ENCODE measurements at places on chromosomes 7 and 10.
A peak's percentile ranks its signal among the peaks of the same experiment; 100 is the strongest.

DNA sequence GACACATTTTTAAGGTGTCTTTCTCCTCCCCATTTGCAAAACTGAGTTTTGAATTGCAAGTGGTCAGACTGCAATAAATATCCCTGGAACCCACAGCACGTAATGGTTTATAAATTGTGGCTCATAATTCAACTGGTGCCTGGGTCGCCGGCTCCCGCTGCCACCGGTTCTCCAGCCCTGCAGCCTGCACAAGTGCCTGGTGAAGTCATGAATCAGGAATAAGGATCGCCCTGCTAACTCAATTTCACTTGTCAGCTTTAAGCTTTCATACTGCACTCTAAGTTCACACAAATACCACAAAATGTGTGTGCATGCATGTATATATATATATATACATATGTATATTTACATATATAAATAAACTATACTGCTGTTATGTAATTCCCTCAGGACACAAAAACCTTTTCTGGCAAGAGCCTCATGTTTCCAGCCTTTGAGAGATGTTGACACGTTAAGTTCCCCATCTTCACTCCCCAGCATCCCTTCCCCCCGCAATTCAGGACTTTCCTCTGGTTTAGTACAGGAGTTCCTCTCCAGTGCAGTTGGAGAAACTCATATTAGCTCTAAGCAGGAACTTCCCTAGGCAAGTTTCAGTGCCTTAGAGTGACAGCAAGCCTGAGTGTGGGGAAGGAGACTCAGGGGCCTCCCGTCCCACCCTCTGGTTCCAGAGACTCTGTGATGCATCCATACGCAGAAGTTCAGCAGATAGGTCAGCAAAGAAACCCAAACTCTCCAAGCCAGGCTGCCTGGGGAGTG is 129.2 kb upstream of the UNC5B start:
- no peak for DNase-seq

DNA sequence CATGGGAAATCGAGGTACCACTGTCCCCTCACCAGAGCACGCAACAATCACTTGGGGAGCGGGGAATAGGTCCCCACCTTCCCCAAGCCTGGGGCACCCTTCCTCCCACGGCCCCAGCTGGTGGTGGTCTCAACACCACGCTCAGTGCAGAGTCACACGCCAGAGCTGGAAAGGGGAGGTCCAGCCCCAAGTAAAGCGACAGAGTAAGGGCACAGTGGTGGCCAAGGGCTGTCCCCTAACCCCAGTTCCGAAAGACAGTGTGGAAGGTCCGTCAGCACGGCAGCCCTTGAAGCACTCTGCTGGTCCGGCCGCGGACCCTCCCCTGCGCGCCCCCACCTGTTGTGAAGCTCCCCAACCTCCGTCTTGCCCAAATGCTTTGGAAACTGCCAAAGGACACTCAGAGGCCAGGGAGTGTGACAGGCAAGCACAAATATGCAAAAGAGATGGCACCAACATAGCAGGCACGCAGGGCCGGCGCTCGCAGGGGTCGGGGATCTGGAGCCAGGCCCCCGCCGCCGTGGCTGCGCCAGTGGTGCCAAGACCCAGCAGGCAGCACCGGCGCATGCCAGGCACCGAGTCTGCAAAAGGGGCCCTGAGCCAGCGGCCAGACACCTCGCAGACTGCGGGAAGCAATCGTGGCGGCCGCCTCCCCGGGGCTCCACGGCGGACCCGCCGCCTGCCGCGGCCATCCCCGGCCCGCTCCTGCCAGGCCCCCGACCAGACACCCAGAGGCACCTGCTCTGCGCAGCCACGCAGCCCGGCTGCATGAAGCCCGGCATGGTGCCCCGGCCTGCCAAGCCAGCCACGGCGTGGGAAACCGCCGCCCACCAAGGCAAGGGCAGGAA is 51.6 kb upstream of the SRRM3 start:
- DNase-seq, result no peak

DNA sequence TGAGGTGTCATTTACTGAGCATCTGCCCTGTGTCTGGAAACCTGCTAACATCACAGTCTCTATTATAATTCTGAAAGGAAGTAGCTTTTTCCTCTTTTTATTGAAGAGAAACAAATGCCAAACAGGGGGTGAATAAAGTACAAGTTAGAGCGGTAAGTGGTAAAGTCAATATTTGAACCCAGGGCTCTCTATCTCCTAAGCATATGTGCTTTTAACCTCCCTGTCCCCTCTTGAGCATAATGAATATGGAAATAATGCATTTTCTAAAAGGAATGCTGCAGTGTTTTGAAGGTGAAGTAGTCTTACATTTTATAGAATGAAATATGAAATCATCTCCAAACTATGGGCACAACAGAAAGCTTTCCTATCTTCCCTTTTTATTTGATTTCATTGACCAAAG is 196.7 kb downstream of the KIAA1217 start:
- DNase-seq, result no peak

GRCh38 chr7:22569586-22570321 is 69.8 kb upstream of the STEAP1B start:
- DNase-seq, result no peak

GRCh38 chr7:47521816-47522561 is 59.9 kb downstream of the TNS3 start:
- DNase-seq, result no peak

DNA sequence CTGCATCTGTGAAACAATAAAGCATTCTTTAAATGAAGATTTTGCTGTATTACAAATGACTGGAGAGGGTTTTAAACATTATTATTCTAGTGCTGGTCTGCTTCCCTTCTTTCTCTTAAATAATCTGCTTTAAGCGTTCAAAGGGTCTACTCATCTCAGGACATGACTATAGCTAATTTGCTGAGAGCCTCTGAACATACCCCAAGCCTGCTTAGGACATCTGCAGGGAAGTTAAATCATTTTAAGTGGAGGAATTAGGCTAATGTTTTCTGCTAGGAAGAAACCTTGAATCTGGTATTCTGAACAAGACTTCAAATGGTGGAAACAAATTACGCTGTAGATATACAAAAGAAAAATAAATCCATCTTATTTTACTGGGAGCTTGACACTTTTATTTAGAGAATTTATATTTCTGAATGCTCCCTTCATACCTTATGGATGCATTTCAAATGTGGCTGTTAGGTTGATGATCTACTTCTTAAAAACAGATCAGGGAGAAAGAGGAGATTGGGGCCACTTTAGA is 124.4 kb upstream of the ITGB1 start:
- DNase-seq, result no peak

- DNase-seq, result no peak
Observed at GRCh38 chr10:129165076-129165720, 301.8 kb upstream of the MGMT start.

- DNase-seq, result no peak
Observed at GRCh38 chr10:96387601-96388000, 28.8 kb upstream of the OPALIN start.

GRCh38 chr7:107768263-107768662 is 24.3 kb downstream of the CBLL1 start:
- no peak for DNase-seq

DNA sequence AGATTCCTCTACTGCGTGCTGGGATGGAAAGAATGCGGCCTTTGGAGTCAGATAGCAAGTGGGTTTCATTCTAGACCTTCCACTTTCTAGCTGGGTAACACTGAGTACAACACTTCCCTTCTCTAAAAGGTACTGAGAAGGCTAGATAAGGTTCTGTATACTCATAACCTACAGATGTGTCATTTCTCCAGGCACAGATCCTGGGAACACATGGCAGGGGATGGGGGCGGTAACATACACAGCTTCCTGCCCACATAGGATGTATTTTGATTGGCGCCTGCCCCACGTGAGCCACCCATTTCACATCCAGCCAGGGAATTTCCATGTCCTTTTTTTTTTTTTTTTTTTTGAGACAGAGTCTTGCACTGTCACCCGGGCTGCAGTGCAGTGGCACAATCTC is 31.8 kb downstream of the KLRG2 start:
- DNase-seq, result no peak

- no peak for DNase-seq
Observed at GRCh38 chr7:84549409-84549808, 354.8 kb upstream of the SEMA3A start.

DNA sequence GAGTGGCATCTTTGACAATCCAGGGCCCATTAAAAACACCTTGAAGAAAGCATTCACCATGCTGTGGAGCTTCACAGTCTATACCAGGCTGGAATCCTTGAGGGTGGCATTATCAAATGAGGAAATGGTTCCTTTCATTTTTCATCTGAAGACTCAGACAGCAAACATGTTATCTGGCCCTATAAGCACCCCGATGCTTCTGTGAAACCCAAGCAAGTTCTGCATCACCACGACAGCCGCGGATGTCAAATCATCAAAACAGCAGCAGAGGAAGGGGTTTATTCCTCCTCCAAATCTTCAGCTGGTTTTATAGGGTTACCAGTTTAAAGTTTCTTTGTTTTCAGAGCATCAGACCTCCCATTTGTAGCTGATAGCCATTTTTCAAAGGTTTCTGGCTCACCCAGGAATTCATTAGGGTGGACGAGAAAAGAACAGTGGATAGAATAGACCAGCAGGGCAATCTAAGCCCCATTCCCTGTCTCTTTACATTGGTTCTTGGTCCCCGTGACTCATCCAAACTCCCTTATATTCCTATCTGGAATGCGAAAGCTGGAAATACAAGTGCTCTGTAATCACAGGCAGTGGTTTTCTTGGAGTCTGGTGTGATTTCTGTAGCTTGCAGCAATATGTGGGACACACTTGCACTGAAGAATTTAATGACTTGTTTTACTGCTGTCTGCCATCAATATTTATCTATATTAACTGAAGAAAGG is 217.9 kb downstream of the SKAP2 start:
- no peak for DNase-seq

GRCh38 chr10:63600540-63600939 is 79.3 kb downstream of the REEP3 start:
- DNase-seq, result no peak

- no peak for DNase-seq
Observed at GRCh38 chr10:85651497-85651882, 715.1 kb downstream of the GRID1 start.

GRCh38 chr10:99403674-99404073 is 26.8 kb downstream of the GOT1 start:
- no peak for DNase-seq

GRCh38 chr10:102804382-102805055 is 32.7 kb downstream of the CYP17A1 start:
- no peak for DNase-seq

- DNase-seq, result no peak
Observed at GRCh38 chr10:111833251-111833650, 350.3 kb downstream of the GPAM start.

DNA sequence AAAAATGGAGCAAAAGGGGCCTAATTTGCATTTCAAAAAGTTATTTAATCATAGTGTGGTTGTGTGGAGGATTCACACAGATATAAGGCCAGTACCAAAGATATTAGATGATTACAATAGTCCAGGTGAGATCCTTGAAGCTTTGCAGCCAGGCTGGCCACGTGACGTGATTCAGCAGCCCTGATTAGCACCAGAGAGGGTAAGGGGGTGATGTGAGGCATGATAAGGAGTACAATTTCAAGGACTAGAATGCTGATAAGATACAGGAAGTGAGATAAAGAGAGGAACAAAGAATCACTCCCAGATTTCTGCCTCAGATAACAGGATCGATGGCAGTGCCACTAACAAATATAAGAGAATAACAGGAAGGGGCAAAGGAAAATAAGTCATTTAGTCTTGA is 108.4 kb upstream of the PALS2 start:
- no peak for DNase-seq

DNA sequence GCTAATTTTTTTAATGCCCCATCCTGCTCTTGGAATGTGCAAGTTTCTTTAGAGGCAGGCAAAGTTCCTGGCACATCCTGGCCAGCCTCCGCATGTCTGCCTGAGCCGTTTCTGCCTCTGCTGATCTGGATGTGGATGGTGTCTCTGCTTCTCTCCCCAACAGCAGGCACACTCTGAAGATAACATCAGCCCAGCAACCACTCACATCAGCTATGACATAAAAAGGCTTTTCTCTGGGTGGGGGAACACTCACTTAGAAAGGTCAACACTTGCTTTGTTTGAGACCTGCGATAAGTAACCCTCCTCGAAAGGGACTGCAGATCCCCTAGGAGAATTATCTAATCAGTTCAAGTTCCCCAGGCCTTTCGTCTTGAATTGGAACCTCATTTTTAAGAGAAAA is 142.9 kb downstream of the FGFR2 start:
- no peak for DNase-seq

DNA sequence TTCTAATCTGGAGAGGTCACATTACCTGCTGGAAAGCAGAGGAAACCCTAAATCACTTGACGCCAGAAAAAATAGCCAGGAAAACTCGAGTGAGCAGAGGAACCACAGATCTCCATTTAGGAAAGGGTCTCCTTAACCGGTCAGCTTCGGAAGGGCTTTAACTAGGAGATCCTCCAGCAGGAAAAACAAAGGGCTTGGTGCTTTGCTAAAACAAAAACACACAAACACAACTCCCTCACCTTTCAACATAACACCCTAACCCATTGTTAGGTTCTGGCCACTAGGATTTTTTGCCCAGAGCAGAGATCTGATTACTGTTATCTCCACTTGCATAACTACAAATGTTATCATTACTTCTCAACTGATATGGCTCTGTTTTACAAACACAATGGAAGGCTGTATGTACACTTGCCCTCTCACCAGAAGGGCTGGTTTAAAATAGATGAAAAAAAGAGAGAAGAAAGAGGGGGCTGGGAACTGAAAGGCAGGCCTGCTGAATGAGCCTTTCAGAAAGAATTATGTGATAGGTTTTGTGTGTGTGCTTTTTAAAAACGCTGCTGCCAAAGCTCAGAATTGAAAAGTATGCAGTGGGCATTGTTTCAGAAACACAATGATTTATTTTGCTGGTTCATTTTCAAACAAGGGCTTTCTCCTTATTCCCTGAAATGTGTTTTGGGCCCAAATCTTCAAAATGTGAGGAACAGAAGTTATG is 161.5 kb downstream of the FGFR2 start:
- no peak for DNase-seq

GRCh38 chr7:101605611-101606497 is 23.2 kb downstream of the MYL10 start:
- no peak for DNase-seq

DNA sequence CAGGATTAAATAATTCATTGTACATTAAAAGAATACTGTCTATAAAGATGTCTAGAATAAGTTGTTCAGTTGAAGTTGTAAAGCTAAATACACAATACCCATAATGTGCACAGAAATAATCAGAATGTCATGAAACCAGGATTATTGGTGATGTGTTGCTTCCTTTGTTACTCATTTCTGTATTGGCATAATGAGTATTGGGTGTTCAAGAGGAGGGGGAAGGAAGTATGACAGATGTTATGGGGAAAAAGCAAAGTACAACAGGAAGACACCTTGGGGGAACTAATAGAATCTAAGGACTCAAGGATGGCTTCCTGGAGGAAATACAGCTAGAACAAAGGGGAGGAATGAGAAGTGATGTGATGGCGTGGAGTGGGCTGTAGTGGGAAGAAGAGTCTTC is 15.0 kb downstream of the ANKRD1 start:
- no peak for DNase-seq

GRCh38 chr7:17769918-17770317 is 170.4 kb downstream of the SNX13 start:
- peak; percentile 53 for DNase-seq

Data from HEK293T (cell line).